OCI-LY7 (cell line): ENCODE measurements at places on chromosomes 13 and 19.

DNA sequence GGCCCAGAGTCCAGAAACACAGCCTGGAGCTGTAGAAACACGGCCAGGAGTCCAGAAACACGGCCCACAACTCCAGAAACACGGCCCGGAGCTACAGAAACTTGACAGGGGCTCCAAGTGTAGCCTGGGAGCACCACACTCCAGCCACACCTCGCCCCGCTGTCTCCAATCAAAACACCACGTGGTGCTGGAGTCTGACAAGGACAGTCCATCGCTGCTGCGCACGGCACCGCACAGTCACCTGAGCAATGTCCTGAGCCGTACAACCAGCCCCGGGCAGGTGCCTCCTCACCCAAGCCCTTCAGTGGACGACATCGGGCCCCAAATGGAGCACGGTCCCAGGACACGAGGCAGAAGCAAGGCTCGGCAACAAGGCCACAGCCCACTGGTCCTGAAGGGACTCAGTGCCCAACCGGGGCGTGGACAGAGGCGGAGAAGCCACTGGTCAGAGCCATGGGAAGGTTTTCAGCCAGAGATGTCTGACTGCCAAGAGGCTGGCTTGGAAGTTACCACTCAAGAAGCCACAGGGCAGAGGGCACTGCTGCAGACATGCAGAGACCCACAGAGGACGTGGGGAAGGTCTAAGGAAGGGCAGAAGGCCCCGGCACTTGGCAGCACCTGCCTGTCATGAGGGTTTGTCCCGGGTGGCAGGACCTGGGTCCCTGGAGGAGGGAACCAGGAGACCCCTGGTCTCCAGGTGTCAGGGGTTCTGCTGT, 19.7 kb upstream of the PLPP2 start:
- no peak for DNase-seq

- peak; percentile 81 for DNase-seq
These were observed 7.4 kb downstream of the ETHE1 start for GRCh38 chr19:43519436-43520088.

DNA sequence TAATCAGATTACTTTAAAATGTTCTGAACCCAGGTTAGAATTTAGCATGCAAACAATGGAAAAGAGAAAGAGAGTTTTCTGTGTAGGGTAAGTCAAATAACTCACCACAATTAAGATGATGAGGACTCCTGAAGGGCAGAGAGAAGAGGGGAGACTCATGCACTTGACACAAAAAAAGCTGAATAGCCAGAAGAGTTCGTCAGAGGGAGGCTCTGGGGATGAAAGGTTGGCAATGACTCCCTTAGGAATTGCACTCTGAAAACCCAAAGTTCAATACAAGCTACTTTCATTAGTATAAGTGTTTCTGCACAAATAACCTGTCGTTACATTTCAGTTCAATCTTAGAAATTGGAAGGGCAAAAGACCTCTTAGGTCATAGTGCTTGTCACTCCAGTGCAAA, 434.4 kb upstream of the PCDH9 start:
- no peak for DNase-seq

GRCh38 chr13:36261976-36262375, 35.6 kb downstream of the CCDC169 start:
- no peak for DNase-seq

- DNase-seq: no peak
These were observed 7.6 kb downstream of the F2RL3 start for GRCh38 chr19:16896146-16897028.

DNA sequence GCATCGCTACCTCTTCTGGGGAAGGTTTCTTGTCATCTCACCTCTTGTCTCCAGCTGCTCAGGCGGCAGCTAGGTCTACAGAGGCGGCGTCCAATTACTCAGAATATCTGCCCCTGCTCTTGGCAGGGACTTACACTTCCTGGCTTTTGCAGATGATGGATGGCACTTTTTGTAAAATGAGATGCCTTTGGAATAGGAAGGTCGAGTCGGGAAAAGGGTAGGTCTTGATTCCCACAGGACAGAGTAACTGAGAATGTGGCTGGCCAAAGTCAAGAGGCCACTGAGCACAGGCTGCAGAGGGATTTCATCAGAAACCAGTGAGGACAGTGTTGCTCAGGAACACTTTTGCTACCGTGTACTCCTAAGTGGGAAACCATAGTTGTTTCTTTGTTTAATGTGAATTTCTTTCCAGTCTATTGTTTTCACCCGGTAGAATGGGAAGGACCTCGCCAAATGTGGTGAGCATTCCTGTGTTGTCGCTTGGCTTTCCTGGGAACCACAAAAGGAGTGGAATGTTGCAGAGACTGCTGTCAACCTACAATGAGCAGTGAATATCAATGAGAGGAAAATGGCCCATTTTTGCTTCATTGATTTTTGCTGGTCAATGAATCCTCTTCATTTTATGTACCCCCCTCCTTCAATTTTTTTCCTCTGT, 383.7 kb downstream of the HS6ST3 start:
- no peak for DNase-seq

GRCh38 chr13:72953391-72953965, 105.3 kb upstream of the KLF5 start:
- DNase-seq: no peak

GRCh38 chr13:51747438-51748434, 56.2 kb downstream of the DHRS12 start:
- DNase-seq: no peak

DNA sequence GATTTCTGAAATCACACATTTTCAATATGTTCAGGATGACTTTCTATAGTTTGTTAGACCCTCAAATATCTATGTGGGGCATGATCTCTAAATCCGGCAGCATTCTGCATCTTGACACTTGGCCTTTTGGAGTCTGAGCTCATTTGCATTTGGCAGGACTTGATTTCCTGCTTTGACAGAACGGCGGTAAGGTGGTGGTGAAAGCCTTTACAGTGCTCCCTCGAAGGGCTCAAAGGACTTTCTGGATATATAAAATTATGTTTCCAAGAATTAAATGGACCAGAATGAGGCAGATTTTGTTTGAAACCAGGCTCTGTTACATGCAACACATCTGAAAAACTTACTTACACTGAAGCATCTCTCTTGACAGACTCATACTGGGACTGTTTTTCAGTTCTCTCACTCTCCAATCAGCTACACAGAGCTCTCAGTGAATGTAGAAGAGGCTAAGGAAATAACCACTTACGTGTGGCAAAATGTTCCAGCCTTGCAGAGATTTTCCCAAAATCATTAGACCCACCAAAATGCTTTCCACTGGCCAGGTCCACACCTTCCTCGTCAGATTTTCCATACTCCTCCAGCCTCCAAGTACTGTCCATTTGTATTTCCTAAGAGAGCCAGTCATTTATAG, 207.2 kb downstream of the SPRY2 start:
- no peak for DNase-seq

- no peak for DNase-seq
These were observed 234.6 kb upstream of the RFC3 start for GRCh38 chr13:33583398-33583797.

GRCh38 chr13:19632915-19633478, 462 bp upstream of the MPHOSPH8 start:
- no peak for DNase-seq

GRCh38 chr19:38850436-38850975, 720 bp upstream of the HNRNPL start:
- DNase-seq: no peak

GRCh38 chr19:28670836-28671235, 542.1 kb downstream of the UQCRFS1 start:
- no peak for DNase-seq

GRCh38 chr13:20499986-20500385, 25.7 kb downstream of the CRYL1 start:
- no peak for DNase-seq

DNA sequence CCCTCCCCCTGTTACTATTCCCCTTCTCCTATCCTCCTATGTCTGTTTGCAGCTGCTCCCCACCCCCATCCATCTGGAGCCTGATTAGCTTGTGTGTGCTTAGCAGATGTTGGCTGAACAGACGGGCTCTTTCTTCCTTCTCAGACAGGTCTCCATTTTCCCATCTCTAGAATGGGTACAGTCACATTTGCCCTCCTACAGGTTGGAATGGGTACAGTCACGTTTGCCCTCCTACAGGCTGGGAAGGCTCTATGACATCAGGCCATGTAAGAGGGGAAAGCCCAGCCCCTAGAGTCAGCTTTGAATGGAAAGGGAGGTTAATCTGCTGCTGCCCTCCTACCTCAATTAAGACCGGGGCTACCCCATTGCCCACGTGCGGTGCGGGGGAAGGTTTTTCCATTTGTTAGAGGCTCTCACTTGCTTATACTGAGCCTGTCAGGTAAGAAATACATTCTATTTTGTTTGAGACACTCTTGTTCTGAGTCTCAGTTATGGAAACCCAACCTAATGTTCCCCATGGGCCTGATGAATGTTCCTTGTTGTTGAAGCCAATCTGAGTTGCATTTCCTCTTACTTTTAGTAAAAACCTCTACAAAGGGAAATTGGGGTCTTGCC, 2.2 kb upstream of the CLEC17A start:
- peak; percentile 44 for DNase-seq

DNA sequence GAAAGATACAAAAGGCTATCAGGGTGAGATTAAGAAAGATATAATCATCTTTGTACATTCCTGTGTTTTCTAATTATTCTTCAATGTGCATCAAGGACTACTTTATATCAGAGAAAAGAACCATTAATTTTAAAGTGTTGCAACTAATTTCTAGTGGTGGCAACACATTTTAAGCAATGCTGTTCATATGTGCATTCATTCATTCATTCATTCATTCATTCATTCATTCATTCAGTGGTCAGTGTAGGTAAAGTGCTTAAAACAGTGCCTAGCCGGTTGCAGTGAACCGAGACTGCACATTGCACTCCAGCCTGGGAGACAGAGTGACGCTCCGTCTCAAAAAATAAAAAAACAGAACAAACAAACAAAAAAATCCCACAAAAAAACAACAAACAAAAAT, 155.7 kb upstream of the ZNF536 start:
- no peak for DNase-seq

DNA sequence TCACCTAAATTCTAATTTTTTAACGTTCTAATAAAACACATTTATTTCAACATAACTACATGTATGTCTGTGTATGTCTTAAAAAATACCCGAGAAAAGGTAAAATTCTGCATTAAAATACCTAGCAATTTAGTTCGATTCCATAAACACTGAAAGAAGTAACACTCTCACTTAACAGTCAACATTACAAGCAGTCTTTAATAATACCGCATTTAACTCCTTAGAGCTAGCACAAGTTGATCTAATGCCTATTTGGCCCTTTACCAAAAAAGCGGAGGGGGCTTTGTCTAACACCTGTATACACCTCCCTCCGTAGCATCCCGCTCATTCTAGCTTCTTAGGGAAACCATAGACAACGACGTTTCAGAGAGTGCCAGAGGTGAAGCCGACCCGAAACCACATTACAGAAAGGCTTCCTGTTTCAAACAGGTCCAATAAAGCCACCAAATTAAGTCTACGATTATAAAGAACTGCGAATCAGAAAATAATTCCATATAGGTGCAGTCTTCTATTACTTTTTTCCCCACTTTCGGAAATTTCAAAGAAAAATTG, 1.2 kb downstream of the SPART start:
- DNase-seq: no peak

DNA sequence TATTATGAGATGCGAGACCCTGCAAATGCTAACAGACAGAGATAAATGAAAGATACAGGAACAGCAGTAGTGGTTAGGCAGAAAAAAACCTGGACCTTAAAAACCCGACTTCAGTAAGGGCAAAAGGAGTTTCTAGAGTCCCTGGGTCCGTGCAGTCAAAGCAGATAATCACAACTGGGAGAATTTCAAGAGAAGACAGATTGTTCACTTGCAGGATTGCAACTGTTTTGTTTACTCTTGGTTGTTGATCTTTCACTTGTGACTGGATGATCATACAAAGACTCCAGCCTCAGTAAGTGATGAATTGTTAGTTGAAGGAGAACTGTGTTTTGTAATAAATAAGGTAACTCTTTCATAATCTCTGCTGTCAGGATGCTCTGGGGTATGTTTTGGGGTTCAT, 135.1 kb downstream of the GPC6 start:
- no peak for DNase-seq

DNA sequence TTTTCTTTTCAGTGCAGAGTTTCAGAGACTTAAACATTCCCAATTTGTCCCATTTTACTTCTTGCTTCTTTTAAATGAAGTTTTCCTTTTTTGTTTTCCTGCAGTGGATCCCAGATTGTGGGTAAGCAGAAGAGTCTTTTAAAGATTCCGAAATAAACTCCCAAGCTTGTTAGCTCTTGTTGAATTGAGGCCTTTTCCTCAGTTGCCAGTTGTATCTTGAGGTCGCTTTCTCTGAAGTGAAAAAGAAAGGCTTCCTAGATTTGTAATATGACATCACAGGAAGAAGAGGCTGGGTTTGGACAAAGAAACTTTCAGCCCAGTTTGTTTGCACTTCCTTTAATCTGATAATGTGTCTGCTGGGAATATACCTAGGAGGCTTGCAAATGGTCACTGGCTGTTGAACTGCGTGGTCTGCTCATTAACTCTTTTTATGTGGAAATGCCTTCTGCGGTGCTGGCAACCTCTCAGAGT, at the start of gene LPAR6:
Gene LPAR6 (minus strand): TSS at position 233 of the 471 bp plus-strand sequence. CDS start 690 bp downstream, outside the sequence.
- DNase-seq: no peak

DNA sequence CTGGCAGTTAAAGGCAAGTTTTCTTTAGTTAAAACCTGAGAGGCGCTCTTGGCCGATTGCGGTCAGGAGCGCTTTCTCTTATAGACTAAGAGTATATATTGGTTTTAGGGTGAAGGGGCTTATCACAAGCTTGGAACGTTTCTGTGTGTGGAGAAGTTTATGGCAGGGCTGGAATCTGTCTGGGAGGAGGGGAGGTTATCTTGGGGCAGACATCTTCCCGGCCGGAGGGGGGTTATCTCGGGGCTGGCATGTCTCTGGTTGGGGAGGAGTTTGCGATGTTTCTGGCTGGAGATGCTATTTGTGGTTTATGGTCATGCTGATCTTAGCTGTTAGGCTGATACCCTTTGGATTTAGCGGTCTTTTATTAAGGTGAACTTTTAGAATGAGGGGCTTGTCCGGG, 18.3 kb downstream of the KDM4B start:
- no peak for DNase-seq

DNA sequence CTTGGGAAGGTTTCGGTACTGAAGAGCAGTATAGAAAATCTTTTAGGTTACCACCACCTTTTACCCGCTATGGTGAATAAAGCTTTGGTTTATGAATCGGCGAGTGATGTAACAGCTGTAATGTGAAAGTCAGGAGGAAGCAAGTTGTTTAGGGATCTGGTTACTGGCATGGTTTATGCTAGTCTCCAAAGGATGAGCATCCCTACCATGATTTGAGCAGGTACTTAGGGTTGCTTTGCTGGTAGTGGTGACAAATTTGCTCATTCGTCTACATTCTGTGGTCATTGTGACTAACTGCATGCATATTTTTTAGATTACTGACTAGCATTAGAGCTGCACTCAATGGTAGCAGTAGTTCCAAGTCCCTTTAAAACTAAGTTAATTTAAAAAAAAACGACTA, 104.1 kb downstream of the FRY start:
- no peak for DNase-seq

DNA sequence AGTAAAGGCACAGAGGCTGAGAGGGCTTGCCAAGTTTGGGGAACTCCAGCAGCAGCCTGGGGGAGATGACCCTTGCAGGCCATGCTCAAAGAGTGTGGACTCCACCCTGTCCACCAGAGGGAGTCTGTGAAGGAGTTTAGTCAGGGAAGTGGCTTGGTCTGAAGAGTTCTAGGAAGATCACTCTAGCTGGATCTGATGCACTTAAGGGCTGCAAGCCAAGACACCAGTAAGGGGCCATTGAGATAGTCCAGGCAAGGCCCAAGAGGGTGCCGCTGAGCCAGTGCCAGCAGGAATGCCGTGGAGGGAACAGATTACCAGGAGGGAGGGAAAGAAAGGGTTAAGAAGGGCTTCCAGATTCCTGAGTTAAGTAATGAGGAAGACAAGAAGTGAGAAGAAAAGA, 68.7 kb downstream of the ZAR1L start:
- peak; percentile 59 for DNase-seq
